ENCODE measurements at places on chromosomes 13 and 19.

DNA sequence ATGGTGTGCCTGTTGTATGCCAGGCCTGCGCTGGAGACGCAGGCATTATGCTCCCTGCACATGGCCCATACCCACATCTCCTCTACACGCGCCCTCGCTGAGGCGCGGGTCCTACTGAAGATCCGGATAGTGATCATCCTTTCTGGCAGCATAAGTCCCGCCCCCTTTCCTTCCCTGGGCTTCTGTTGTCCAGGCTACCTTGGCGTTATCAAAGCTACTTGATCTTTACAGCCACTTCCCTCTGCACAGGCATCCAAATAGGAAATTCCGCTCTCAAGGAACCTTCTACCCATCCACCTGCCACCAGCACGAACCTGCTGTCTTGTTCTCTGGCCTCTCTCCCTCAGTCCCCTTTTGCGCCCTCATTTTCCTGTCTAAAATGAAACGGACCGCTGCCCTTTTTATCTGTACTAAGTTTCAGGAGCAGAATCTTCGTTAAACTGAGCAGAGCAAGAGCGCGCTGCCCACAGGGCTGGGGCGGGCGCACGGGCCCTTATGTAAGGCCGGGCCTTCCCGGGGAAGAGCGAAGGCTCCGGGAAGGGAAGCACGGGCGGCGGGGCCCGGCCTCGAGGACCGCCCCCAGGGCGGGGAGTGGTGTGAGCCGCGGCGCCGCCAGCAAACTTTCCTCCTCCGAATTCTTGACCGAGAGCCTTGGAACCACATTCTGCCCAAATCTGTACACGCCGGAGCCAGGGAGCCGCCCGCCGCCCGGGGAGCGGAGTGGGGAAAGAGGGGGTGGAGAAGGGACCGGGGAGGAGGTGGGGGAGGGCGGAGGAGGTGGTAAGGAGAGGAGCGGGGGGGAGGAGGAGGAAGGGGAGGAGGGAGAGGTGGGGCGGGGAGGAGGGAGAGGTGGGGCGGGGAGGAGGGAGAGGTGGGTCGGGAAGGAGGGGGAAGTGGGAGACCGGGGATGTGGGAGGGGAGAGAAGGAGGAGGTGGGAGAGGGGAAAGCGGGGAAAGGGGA is 920 bp upstream of the UBE2L5 start:
- peak overlapping the region; percentile 73 for H3K27ac ChIP-seq
- peaks cover 12% of the 10 kb centered on the region for H3K4me1 ChIP-seq

DNA sequence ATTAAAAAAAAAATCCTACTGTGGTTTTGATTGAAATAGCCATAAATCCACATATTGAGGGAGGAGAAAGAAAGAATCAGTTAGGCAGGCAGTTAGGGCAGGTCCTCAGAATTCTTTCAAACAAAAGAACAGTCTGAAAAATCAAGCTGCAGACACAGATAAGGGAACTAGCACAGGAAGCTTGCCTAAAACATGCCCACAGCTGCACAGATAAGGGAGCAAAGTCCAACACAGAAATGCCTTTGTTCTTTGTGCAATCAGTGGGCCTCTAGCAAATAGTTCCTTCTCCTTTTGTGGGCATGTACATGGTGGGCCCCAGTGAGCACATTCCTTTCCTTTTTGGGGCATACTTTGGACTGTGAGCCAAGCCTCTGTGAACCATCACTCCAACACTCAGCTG is 42.7 kb downstream of the UTP14C start:
- H3K4me3 ChIP-seq, result no peak overlapping the region
- H3K27ac ChIP-seq, result no peak overlapping the region
- DNase-seq, result no peak
- H3K4me1 ChIP-seq, result no peaks in the 10 kb centered on the region

DNA sequence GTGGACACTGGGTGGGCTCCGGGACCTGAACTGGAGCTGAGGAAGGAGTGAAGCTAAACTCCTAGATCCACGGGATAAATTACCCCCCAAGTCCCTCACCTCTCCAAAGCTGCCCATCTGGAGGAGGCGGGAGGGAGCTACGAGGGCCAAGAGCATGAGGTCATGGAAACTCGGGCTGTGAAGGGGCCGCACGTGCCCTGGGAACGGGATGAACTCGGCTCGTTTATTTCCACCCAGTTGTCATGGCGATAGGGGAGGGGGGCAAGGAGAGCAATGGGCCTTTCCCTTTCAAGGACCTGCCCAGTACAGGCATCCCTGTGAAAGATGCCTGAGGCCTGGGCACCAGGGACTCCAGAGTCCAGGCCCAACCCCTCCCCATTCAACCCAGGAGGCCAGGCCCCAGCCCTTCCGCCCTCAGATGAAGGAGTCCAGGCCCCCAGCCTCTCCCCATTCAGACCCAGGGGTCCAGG is 3.8 kb downstream of the PPP1R12C start:
- H3K4me1 ChIP-seq, result peaks cover 13% of the 10 kb centered on the region
- H3K36me3 ChIP-seq, result peaks cover 11% of the 10 kb centered on the region
- peaks cover 17% of the 10 kb centered on the region for H3K27me3 ChIP-seq
- peak; percentile 83 for DNase-seq
- H3K27ac ChIP-seq, result no peak overlapping the region
- H3K4me3 ChIP-seq, result no peak overlapping the region

DNA sequence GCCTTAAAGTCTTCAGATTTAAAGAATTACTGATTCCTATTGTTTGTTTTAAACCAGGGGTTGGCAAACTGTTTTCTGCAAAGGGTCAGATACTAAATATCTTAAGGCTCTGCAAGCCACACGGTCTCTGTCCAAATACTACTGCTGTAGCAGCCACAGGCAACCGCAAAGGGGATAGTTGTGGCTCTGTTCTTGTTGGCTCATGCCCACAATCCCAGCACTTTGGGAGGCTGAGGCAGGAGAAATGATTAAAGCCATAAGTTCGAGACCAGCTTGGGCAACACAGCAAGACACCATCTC is 22.4 kb downstream of the RANBP3 start:
- peaks cover 69% of the 10 kb centered on the region for H3K4me1 ChIP-seq
- H3K4me3 ChIP-seq, result no peak overlapping the region
- H3K27ac ChIP-seq, result peak overlapping the region; percentile 82
- H3K36me3 ChIP-seq, result no peaks in the 10 kb centered on the region
- peaks cover 13% of the 10 kb centered on the region for H3K27me3 ChIP-seq

DNA sequence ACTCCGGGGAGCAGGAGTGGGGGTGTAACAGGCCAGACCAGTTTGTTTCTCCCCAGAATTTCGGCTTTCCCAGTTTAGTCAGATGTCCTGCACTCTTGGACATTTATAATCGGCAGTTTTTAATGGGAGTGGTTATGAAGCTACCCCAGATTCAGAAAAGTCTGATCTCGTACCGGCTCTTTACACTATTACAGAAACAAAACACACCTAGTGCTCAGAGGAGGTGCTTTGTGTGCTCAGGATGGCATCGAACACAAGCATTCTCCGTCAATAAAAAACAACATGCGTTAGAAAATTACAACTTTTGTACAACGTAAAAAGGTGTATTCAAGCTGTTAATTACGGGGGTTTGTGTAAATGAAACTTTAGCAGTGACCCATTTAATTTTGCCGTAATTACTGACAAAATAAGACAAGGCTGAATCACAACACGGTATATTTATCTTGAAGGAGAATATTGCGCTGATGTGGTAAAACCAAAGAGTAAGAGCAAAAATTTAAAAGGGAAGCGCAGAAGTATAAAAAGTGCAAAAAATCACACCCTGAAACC is 6.6 kb upstream of the SOX1 start:
- peak overlapping the region; percentile 26 for H3K4me3 ChIP-seq
- H3K27ac ChIP-seq, result no peak overlapping the region
- peaks cover 30% of the 10 kb centered on the region for H3K27me3 ChIP-seq
- no peaks in the 10 kb centered on the region for H3K36me3 ChIP-seq
- peaks cover 6% of the 10 kb centered on the region for H3K4me1 ChIP-seq
- no peak for DNase-seq

DNA sequence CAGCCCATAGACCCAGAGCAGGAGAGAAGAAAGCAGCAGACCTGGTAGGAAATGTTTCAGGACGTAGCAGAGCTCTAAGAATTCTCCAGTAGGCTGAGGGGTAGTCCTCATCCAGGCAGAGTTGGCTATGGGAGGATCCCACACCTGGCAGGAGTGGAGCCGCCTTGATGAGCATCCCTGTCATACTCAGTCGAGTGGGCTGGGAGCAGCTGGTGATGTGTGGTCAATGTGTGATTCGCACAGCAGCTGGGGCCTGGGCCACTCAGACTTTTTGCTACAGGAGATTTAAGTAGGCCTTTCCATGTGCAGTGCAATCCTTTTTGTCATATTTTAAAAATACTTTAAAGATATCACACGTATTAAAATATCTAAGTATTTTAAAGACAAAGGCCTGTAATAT is 56.6 kb downstream of the MYO16 start:
- DNase-seq, result no peak
- no peak overlapping the region for H3K4me3 ChIP-seq
- no peaks in the 10 kb centered on the region for H3K36me3 ChIP-seq
- H3K27me3 ChIP-seq, result no peaks in the 10 kb centered on the region
- peaks cover 2% of the 10 kb centered on the region for H3K4me1 ChIP-seq

DNA sequence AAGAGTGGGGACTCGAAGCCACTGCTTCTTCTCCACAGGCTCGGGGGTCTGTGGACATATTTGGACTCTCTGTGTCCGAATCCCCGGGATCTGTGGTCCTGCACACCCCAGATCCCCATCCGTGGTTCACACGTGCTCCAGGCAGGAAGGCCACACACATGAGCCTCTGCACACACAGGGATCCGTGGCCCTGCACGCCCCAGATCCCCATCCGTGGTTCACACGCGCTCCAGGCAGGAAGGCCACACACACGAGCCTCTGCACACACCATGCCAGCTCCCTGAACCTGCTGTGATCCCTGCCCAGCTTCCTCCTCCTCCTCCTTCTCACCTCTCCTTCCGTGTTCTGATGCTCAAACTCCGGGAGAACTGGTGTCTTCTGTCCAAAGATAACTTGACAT is 3.1 kb downstream of the TEX29 start:
- H3K4me1 ChIP-seq, result peaks cover 7% of the 10 kb centered on the region
- no peaks in the 10 kb centered on the region for H3K36me3 ChIP-seq
- peaks cover 5% of the 10 kb centered on the region for H3K27me3 ChIP-seq

GRCh38 chr19:776549-776948 is 20.7 kb upstream of the PTBP1 start:
- peak overlapping the region; percentile 93 for H3K27ac ChIP-seq
- peak overlapping the region; percentile 58 for H3K4me3 ChIP-seq
- DNase-seq, result peak; percentile 71
- H3K36me3 ChIP-seq, result no peaks in the 10 kb centered on the region

DNA sequence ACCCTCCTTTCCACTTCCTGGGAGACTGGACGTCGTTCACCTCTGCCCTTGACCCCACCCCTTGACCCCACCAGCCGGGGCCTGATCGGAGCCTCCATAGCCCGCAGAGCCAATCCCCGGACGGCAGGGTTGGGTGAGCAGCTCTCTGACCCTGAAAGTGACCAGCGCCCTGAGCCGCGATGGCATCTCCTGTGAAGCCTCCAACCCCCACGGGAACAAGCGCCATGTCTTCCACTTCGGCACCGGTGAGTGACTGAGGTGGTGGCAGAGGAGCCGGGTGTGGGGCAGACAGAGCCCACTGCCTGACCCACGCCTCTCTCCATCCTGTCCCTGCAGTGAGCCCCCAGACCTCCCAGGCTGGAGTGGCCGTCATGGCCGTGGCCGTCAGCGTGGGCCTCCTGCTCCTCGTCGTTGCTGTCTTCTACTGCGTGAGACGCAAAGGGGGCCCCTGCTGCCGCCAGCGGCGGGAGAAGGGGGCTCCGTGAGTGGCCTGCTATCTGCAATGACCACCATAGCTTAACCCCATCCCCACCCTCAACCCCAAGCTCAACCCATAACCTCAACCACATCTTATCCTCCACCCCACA is 10.4 kb downstream of the BCAM start:
- DNase-seq, result no peak
- no peak overlapping the region for H3K27ac ChIP-seq
- no peak overlapping the region for H3K4me3 ChIP-seq
- H3K27me3 ChIP-seq, result peaks cover 11% of the 10 kb centered on the region
- H3K36me3 ChIP-seq, result no peaks in the 10 kb centered on the region

DNA sequence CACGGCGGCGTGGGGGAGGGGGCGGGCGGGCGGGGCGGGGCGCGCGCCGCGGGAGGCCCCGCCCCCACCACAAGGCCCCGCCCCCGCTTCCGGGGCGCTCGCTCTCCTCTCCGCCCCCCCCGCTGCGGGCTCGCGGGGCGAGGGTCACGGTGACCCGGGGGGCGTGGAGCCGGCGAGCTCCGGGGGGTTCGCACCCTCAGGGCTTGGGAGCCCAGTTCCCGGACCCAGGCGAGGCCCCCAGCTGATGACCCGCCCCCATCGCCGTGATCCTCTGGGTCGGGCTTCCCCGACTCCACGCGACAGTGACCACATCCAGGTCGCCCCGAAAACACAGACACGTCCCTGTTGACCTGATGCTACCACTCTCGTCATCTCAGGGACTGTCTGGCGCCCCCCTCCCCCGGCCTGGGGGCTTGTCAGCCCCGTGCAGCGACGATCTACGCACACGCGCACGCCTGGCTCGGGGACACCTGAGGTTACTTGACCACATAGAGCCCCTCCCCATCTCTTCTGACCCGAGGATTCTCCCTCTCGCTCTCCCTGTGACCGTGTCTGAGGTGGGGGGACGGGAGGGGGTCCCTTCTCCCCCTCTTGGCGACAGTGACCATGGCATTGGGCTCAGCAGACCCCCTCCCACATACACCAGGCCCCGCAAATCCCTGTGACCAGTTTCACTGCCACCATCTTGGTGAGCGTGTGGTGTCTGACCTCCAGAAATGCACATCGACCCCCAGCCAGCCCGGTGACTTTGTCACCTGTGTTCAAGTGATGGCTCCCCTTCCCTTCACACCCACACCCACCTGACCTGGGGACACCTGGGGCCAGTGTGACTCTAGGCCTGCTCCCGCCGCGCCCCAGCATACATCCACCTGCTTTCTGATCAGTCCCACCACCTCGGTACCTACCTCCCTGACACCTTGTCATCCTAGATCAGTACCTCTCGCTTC is 670 bp downstream of the MAP2K7 start:
- H3K27me3 ChIP-seq, result peaks cover 12% of the 10 kb centered on the region
- DNase-seq, result peak; percentile 55
- no peaks in the 10 kb centered on the region for H3K36me3 ChIP-seq
- peaks cover 10% of the 10 kb centered on the region for H3K4me1 ChIP-seq

DNA sequence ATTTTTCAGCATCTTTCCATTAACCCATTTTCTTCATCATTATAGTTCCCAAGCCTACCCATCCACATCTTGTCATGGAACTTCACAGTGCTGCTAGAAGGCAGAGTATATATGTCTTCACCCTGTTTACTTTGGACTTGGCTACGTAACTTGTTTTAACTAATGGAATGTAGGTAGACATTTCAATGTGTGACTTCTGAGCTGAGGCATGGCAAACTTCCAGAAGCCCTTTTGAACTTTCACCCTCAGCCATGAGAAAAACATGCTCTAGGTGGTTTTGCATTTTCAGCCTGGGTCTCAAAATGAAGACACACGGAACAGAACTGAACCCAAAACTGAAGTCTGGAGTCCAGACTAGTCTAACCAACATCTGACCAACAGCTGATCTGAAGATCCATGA is 3.2 kb downstream of the TEX30 start:
- H3K27me3 ChIP-seq, result peaks cover 3% of the 10 kb centered on the region
- no peak overlapping the region for H3K27ac ChIP-seq
- H3K4me3 ChIP-seq, result no peak overlapping the region
- no peak for DNase-seq
- no peaks in the 10 kb centered on the region for H3K36me3 ChIP-seq
